ENCODE measurements at places on chromosomes 4 and X.

GRCh38 chr4:85788604-85789003, 313.7 kb downstream of the ARHGAP24 start:
- DNase-seq, result no peak

DNA sequence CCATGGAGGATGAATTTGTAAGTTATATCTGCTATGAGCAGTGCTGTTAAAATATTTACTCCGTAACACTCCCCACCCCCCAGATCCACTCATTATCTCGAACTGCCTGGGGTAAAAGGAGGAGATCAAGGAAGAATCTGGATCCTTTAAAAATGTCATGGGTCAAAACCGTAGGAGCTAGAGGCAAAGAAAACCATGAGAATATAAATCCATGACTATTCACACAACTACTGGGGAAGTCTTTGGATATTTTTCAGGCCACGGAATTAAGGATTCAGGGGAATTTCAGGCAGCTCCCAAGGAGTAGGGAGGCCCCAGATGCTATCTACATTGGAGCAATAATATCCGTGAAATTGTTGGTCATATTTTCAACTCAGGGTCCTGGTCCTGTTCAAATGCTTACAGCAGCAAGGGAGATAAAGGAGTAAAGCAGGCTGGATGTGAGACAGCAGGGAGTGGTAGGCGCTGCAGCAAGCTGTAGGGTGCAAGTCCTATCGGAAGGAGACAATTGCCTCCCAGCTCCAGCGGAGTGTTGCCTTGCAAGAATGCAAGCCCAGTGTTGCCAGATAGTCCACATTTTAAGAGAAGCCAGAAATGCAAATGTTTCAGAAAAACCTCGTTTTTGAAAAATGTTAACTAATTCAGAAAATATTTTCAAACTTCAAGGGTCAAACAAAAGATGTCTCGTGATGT, 116.2 kb upstream of the KIT start:
- DNase-seq, result no peak

DNA sequence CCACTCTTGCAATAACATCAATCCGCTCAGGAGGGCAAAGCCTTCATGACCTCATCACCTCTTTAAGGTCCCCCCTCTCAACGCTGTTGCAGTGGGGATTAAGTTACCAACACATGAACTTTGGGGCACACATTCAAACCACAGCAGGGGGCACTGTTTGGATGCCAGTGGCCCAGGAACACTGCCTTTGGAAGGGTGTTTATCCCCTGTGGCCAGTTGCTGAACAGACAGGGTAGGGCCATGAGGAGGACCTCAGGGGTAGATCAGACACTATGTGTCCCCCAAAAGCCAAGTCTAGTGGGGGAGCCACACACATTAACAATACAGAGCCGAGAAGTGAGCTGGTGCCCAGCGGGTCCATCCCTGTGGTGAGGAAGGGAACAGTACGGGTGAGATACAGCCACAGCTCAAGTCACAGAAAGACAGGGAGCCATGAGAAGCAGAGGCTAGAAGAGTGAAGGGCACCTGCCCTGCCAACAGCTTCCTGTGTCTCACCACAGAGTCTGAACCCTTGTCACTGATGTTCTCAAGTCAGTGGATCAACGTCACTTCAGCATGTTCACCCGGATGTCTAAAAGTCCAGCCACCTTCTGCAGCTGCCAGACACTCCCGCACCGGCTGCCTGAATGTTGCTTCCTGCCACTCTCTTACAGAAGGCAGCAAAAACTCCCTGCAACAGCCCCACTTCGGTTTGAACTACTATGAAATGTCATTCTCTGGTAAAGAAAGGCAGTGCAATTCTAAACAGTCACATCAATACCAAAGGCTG, 19.9 kb upstream of the MXD4 start:
- no peak for DNase-seq

- DNase-seq, result no peak
These were observed 32.2 kb downstream of the NFXL1 start for GRCh38 chr4:47882228-47882627.

GRCh38 chr4:178026999-178027398, 584.8 kb upstream of the AGA start:
- DNase-seq, result no peak
